ENCODE measurements at places on chromosomes 4 and X. TPM values are rescaled to one million over a fixed set of nuclear protein-coding genes. Genes with fewer than 3 reads are reported as not detected.
A peak's percentile ranks its signal among the peaks of the same experiment; 100 is the strongest.

- peak overlapping the region; percentile 28 for H3K27ac ChIP-seq
- no peaks in the 10 kb centered on the region for H3K27me3 ChIP-seq
- no peak for DNase-seq
- no peak overlapping the region for H3K4me3 ChIP-seq
- peaks cover 5% of the 10 kb centered on the region for H3K4me1 ChIP-seq
These were observed 1470.4 kb downstream of the ADGRL3 start for GRCh38 chr4:62670514-62670913.

The BMP3 gene
- total RNA-seq = not detected

DNA sequence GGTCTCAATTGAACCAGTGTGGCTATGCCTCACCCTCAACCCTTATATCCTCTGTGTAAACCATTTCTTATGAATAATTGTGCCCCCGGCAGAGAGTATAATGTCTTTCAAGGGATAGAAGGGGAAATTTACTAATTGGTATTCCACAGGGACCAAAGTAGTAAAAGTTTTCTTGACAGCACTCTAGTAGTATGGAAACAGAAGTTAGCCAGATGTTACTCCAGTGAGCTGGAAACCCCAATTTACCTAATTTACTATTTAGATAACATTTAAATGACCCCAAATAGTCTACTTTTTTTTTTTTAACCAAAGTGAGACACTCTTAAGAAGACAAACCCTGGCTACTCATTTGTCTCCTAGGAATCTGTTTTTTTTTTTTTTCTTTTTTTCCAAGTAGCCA is 32.3 kb downstream of the DTHD1 start:
- H3K4me3 ChIP-seq = no peak overlapping the region
- H3K36me3 ChIP-seq = no peaks in the 10 kb centered on the region

DNA sequence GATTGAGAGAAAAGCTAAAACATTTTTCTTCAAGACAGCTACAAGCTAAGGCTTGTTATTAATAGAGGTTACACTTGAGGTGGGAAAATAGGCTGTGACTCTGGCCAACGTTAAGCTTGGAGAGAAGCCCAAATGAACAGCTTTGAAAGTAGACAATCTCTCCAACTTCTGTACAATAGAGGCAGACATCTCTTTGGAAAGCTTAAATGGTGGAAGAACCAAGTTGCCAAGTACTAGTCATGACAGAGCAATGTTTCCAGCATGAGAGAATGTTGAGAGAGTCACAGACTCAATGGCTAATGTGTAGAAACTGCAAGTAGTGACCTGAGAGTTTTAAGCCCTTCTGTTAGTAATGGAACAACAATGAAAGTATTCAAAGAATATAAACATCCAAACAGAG is 298.1 kb downstream of the INPP4B start:
- H3K4me1 ChIP-seq = no peaks in the 10 kb centered on the region
- no peaks in the 10 kb centered on the region for H3K27me3 ChIP-seq
- H3K27ac ChIP-seq = no peak overlapping the region
- no peaks in the 10 kb centered on the region for H3K36me3 ChIP-seq

The TECRL gene
- total RNA-seq = 58.8 TPM

DNA sequence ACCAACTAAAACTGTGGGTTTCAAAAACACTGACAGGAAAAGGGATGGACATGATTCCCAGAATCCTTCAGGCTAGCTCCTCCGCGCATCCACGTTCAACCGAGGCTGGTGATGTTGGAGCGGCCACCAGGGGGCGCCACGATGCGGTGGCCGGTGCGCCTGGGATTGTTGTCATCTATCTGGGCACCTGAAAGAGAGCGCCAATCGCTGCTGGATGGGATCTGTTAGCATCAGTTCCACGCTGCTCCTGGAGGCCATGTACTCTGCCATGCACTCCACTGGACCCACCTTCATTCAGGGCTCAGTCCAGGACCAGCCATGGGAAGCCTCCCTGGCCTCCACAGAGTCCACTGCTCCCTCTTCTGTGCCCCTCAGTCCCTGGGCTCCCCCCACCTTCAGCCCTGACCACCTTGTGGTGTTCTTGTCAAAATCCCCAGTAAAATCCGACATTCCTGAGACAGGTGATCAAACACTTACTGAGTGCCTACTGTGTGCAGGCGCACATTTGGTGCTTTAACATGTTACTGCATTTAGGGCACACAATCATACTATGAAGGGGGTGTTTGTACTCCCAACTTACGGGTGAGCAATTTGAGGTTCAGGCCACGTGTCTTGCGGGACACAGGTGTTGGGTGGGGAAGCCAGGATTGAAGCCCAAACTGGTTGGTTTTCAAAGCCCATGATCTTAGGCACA is 71.1 kb downstream of the CRMP1 start:
- no peaks in the 10 kb centered on the region for H3K36me3 ChIP-seq
- H3K27ac ChIP-seq = no peak overlapping the region
- H3K4me1 ChIP-seq = no peaks in the 10 kb centered on the region
- no peak overlapping the region for H3K4me3 ChIP-seq
